Fibroblast of the conjunctiva (primary cell): ENCODE measurements at places on chromosomes 3 and 15.

- no peak for DNase-seq
Observed at GRCh38 chr3:121642601-121643314, 17.9 kb downstream of the HCLS1 start.

DNA sequence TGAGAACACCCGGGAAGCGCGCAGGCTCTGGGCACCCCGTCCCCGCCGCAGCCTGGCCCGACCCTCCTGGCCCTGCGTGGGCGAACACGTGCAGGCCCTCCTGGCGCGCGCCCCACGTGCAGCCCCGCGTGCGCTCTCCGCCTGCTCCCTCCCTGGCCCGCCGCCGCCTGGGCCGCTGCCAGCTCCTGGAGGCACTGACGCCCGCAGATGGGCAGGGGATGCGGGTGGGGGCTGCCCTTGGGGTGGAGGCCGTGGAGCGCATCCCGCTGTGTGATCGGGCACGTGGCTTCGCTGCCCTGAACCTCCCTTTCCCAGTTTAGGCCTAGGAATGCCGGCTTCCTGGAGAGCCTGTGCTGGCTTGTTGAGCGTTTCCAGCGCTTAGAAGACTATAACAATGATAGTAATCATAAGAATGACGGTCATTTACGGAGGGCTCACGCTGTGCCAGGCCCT, 104.6 kb upstream of the SLC6A6 start:
- no peak for DNase-seq

DNA sequence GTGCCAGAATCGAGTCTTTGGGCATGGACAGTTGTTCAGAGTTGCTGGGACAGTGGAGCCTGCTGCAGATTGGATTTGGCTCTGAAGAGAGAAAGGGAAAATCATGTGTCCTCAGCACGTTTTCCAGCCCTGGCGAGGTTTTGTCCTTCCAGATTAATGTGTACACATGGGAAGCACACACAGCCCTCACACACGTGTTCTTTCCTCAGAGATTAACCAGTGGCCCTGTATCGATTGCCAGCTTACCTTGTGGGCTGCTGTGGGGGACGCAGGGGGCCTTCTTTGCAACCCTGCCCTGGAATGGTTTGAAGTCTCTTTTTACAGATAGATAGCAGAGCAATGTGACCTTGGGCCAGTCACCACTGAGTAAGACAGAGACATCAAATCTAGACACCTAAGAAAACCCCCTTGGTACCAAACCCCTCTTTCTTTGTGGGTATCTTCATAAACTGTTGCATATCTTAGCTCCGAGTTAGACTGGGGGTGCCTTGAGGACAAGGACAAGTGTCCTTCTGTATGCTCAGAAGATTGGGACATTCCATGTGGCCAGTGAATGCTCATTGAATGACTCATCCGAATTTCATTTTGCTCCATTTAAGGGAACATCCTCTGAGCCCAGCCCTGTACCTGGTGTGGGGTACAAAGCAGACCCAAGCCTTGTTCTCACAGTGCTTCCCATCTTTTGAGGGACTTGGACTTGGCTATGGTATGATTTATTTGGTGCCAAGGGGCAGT, 48.0 kb downstream of the SMAD6 start:
- no peak for DNase-seq

DNA sequence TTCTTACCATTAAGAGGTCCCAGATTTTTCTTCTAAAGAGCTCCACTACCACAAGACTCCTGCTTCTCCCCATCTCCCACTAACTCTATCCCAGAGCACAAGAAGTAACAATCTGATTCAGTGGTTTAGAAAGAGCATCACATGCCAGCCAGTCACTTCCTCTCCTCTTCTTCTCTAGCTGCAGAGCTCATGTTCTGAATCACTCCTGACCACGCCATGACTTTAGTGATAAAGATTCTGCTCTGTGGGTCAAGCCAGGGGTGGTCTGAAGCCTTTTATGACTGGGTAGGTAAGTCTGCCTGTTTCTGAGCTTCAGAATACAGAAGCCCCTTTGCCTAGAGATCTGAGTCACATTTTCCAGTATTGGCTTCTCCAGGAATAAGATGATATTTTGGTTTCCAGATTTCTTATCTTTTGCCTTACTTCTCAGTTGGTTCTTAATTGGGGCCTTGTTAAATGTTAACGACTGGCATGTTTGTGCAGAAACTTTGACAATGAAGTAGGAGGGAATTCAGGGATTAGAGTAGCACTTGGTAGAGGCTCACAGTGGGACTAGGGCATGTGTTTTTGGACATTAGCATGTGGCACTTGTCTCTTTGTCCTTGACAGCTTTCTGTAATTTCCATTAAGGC, 27.6 kb upstream of the ADAMTSL3 start:
- no peak for DNase-seq

DNA sequence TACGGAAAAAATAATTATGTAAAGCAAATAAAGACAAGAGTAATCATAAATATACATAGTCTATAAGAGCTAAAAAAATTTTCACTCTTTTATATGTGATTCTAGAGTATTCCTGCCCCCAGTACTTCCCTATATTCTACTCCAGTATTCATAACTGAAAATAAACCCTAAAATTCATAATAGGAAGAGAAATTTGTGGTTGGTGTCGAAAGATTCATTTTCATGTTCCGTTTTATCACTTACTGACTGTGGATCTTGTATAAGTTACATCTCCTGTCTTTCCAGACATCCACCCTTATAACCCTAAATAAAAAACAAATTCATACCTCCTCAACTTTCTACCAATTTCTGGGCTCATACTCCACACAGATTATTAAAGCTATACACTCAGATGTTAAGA, 16.0 kb upstream of the MBNL1 start:
- no peak for DNase-seq

- DNase-seq = peak; percentile 78
Observed at GRCh38 chr3:197309528-197310361, 11.3 kb upstream of the DLG1 start.

- no peak for DNase-seq
Observed at GRCh38 chr15:93048759-93049161, 40.3 kb downstream of the RGMA start.

- no peak for DNase-seq
Observed at GRCh38 chr3:113241292-113242095, 30.1 kb downstream of the BOC start.

GRCh38 chr15:23589012-23589411, 23.5 kb downstream of the MKRN3 start:
- DNase-seq = no peak

- DNase-seq = peak; percentile 40
Observed at GRCh38 chr3:76436894-76437293, 603.0 kb upstream of the ROBO2 start.

- no peak for DNase-seq
Observed at GRCh38 chr15:36688310-36689011, 109.0 kb downstream of the CDIN1 start.

DNA sequence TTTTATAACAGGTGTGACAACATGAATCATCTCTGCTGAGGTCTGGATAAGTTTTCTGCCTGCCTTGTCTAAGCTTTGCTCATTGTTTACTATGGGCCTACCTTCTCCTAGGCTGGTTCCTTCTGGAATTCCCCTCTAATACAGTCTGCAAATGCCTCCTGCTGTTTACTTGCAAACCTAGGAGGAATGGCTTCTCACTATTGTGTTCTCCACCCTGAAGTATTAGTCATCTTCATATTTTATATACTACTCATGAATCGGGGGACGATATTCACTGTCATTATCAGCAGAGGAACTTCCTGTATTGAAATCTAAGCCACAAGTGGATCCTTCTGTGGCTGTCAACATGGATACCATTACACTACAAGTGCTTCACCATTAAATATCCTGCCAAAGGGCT, 154.8 kb downstream of the PLCL2 start:
- DNase-seq = peak; percentile 36

GRCh38 chr3:70176224-70176623, 136.2 kb downstream of the MDFIC2 start:
- no peak for DNase-seq

- DNase-seq = no peak
Observed at GRCh38 chr3:125079675-125080045, 23.9 kb upstream of the HEG1 start.

- no peak for DNase-seq
Observed at GRCh38 chr3:133884054-133884886, 11.4 kb downstream of the RAB6B start.

GRCh38 chr15:39230205-39230907, 350.5 kb upstream of the THBS1 start:
- DNase-seq = no peak

GRCh38 chr3:73586190-73586589, 38.6 kb downstream of the PDZRN3 start:
- no peak for DNase-seq

DNA sequence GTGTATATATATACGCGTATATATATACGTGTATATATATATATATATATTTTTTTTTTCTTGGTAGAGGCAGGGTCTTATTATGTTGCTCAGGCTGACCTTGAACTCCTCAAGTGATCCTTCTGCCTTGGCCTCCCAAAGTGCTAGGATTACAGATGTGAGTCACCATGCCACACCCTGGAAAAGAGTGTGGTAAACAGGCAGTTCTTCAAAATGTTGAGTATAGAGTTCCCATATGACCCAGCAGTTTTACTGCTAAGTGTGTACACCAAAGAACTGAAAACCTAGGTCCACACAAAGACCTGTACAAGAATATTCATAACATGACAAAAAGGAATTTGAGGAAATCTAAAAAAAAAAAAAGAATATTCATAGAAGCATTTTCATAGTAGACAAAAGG, 71.8 kb upstream of the GCNT3 start:
- DNase-seq = no peak

GRCh38 chr3:124048967-124049798, 57.3 kb upstream of the ROPN1 start:
- no peak for DNase-seq

- DNase-seq = no peak
Observed at GRCh38 chr3:152825566-152825965, 9.4 kb upstream of the P2RY1 start.

- no peak for DNase-seq
Observed at GRCh38 chr15:70128414-70129140, 30.9 kb upstream of the TLE3 start.

GRCh38 chr3:86152620-86153019, 838.3 kb downstream of the VGLL3 start:
- no peak for DNase-seq

- DNase-seq = no peak
Observed at GRCh38 chr15:73338058-73338457, 30.7 kb downstream of the HCN4 start.

DNA sequence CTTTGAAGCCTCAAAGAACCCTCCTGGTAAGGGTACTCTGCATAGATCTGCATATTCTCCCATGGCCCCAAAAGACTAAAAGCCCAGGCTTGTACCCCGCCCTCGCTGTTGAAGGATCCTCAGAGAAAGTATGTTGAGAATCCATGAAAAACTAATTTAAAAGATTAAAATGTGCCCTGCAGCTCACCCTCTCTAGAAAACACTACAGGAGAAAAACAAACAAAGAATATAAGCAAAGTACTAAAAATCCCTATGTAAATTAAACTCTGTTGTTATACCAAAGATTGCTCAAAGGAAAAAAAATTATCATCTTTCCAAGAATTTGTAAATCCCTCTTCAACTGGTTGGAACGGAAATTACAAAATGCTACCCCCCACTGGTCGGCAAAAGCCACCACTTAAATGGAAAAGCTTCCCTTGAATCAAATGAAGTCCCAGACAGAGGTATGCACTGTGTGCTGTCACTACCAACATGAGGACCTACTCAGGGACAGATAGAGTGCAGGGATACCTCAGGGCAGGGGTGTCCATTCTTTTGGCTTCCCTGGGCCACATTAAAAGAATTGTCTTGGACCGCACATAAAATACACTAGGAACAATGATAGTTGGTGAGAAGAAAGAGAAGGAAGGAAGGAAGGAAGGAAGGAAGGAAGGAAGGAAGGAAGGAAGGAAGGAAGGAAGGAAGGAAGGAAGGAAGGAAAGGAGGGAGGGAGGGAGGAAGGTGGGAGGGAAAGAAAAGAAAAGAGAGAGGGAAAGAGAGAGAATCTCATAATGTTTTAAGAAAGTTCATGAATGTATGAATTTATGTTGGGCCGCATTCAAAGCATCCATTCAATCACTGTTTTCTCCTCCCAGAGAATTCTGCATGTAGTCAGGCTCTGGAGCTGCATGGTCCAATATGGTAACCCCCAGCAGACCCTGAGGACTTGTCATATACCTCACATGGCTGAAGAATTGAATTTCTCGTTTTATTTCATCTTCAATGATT, 88.1 kb downstream of the MAGI1 start:
- DNase-seq = no peak

DNA sequence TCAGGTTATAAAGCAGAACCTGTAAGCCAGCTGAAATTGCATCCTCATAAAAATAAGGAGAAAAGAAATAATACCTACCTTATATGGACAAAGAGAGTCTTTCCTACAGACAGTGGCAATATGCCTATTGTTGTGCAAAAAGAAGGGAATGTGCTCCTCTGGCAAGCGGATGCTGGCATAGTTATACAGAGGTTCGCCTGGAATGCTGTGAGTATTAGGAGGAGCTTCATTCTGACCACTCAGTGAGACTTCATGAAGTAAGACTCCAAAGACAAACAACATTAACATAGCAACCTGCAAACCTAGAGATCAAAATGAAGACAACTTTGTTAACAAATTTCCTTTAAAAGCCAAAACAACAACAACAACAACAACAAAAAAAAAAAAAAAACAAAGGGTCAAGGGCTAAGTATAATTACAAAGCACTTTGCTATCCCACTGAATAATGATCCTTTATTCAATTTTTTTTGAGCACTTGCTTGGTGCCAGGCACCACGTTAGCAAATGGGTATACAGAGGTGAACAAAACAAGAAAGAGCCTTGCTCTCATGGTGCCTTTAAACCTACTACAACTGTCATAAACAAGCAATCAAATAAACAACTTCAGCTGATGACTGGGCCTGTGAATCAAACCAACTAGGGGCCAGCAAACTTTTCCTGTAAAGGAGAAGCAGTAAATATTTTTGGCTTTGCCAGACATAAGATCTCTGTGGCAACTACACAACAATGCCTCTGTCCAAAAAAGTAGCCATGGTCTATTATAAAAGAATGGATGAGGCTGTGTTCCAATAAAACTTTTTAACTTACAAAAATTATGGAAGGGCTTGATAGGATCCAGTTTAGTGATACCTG, 3.7 kb downstream of the EOGT start:
- DNase-seq = peak; percentile 93

- DNase-seq = no peak
Observed at GRCh38 chr3:150925751-150926201, 20.5 kb upstream of the MINDY4B start.

DNA sequence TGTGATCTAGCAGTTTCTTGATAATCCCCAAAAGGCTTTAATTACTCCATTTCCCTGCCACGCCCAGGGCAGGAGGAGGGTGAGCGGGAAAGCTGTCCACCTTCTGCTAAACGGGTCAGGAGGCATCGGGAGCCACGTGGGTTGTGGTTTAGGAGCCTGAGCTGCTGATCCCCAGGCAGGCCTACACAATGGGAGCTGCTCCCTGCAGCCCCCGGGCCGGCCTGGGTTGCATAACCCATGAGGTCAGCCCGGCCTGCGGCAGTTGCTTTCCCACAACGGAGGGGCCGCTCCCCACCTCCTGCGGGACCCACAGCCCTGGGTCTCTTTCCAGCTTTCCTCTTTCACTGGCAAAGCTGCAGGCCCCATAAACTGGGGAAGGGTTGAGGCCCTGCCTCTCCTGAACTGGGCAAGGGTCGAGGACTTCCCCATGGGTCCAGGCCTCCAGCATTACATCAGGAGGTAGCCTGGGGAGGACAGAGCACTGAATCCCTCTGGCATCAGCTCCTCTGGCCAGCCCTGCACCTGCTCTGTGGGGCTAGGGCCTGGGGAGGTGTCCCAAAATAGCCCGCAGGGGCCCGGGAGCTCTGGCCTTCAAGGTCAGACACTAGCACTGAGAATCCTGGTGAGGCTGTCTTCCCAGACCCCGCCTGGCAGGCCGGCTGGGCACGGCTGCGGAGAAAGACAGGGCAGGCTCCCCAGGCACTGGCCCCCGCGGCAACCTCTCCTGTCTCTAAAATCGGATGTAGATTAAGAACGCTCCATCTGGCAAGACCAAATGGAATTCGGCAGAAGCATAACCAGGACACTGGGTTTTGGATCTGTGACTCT, 47.3 kb downstream of the ZDHHC19 start:
- DNase-seq = no peak
